ENCODE measurements at places on chromosomes 5 and 9.

DNA sequence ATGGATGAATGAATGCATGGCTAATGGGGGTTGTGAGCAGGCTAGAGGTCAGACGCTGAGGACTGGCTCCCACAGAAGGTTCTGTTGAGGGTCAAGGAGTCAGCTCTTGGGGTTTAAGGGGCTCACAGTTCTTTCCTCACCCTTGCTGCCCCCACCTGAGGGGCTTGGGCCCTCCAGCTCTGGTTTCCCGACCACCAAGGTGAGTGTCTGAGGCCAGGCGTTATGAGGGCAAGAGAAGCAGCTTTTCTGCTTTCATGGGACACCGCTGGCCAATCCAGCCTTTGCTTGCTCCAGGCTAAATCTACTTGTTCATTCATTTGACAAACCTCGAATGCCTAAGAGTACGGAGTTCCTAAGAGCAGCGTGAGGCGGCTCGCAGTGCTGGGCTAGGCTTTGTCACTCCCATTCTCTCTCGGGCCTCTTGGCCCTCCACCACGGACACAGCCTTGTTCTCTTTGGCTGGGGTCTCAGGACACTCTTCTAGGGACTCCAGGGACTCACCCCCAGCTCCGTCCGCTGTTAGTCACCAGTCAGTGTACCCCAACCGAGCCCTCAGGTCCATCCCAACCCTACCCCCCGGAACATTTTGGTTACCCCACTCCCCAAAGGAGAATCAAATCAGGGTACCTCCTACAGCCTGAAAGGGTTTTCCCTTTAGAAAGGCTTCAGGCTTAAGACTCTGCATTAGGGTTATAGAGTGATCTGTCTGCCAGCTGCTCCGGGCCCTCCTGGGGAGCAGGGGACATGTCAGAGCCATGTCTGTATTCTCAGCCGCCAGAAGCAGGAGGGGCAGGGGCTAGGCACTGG, 210.1 kb upstream of the MVB12B start:
- no peak for DNase-seq

DNA sequence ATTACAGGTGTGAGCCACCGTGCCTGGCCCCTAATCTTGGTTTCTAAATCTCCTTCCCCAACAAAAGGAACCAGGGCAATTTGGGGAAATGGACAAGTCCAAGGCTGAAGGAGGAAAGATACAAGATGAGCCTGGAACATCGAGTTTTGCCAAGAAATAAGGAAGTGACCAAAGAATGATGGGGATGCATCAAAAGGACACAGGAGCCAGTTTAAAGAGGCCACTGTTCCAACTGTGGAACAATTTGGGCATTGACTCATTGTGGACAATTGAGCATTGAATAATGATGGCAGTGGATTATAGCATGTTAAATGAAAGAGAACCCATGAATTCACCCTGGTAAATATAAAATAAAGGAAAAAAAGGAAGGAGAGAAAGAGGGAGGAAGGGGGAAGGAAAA, 47.5 kb downstream of the DUSP1 start:
- DNase-seq, result no peak

GRCh38 chr5:158084292-158084691, 225.3 kb upstream of the CLINT1 start:
- no peak for DNase-seq

DNA sequence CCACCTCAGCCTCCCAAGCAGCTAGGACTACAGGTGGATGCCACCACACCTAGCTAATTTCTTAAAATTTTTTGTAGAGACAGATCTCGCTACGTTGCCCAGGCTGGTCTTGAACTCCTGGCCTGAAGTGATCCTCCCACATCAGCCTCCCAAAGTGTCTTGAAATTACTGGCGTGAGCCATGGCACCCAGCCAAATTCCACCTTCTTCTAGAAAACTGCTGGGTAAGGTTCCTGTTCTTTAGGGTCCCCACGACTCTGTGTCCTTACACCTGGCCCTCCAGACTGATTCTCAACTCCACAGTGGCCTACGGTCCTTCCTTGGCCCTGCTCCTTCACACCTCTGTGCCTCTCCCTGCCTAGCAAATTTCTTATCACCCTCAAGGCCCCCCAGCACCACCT, 1.9 kb downstream of the MAPK9 start:
- DNase-seq, result no peak

- DNase-seq, result no peak
Observed at GRCh38 chr5:89213573-89213972, 330.6 kb upstream of the MEF2C start.

DNA sequence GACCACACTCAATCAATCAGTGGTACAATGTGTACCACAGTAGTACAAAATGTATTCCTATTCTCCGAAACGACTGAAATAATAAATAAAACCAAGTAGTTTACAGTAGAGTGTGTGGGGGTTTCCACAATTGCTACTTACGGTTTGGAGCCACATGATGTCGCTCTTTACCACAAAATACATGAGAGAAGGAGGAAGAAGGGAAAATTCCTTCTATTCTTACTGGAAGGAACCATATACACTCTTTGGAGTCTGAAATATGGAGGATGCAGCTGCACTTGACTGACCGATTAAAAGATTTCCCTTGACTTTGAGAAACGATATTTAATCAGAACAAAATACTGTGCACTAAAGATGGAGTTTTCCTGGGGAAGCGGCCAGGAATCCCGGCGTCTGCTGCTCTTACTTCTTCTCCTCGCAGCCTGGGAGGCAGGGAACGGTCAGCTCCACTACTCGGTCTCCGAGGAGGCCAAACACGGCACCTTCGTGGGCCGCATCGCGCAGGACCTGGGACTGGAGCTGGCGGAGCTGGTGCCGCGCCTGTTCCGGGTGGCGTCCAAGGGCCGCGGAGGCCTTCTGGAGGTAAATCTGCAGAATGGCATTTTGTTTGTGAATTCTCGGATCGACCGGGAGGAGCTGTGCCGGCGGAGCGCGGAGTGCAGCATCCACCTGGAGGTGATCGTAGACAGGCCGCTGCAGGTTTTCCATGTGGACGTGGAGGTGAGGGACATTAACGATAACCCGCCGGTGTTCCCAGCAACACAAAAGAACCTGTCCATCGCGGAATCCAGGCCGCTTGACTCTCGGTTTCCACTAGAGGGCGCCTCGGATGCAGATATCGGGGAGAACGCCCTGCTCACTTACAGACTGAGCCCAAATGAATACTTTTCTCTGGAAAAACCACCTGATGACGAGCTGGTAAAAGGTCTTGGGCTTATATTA, at the start of gene PCDHA4:
Gene PCDHA4, plus strand, starts transcription at position 235 of the 942 bp plus-strand sequence.
- DNase-seq, result no peak

DNA sequence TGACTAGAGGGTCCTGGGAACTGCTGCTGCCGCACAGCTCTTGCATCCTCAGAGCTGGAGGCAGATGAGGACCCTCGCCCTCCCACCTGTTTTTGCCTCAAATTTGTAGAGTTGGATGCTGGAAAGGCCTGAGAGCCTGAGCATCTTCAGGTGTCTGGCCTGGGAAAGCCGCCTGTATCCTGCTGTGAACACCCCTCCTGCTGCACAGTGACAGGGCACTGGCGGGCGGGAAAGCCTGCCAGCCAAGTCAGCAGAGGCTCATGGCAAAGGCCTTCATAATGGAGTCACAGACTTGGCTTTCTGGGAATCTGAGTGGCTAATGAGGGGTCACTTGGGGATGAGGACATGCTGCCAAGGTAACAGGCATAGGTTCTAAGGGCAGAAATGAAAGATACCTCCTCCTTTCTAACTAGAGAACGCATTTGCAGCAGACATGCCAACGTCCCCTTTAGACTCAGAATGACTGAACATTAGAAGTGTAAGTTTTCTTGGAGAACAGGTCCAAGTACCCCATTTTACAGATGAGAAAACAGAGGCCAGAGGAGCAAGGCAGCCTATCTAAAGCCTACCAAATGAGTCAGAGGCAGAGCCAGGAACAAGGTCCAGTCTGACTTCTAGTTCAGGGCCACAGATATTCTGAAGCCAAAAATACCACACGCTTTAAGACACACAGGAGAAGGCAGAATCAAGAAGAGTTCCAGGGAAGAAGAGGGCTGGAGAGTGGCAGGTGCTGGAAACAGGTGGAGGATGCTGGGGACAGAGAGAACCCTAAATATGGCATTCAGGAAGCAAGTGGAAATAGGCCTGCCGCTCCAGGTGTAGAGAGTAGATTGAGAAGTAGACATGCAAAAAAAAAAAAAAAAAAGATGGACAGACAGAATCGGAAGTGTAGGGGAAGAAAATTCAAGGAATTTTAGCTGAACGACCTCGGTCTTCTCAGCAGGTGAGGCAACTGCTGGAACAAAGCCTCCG, 44.1 kb downstream of the EPB41L4B start:
- DNase-seq, result no peak

- no peak for DNase-seq
Observed at GRCh38 chr9:135254176-135255032, 166.9 kb downstream of the OLFM1 start.

DNA sequence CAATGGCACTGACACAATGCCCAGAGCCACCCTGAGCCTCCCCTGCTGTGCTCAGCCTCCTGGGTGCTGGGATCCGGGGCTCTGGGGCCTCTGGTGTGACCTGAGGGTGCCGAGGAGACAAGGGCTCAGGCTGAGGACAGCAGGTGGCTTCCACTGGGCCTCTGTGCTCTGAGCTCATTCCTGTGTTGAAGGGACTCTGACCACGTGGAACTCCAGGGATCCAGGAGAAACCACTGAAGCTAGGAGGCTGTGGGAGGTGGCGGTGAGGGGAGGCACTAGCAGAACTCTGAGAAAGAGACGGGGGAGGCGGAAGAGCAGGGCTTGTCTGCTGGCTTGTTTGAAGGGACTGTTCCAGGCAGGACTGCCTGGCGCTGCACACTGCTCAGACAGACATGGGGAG, 318.7 kb upstream of the IRX1 start:
- no peak for DNase-seq

DNA sequence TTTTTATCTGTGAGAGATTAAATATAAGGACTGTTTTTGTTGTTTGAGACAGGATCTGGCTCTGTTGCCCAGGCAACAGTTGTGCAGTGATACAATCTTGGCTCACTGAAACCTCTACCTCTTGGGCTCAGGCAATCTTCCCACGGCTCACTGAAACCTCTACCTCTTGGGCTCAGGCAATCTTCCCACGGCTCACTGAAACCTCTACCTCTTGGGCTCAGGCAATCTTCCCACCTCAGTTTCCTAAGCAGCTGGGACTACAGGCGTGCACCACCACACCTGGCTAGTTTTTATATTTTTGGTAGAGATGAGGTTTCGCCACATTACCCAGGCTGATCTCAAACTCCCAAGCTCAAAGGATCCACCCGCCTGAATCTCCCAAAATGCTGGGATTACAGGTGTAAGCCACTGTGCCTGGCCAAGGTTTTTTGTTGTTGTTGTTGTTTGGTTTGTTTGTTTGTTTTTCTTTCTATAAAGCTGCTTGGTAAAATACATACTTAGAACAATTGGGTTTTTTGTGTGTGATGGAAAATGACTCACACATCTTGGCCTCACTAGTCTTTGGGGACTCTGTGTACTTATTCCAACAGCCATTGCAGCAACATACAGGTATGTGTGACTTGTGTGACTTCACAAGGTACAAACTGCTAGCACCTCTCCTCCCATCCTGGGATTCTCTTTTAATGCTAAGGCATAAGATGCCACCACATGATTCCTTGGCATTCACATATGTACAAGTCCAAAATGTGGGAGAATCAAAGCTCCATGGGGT, 36.5 kb upstream of the RASA1 start:
- DNase-seq, result no peak

DNA sequence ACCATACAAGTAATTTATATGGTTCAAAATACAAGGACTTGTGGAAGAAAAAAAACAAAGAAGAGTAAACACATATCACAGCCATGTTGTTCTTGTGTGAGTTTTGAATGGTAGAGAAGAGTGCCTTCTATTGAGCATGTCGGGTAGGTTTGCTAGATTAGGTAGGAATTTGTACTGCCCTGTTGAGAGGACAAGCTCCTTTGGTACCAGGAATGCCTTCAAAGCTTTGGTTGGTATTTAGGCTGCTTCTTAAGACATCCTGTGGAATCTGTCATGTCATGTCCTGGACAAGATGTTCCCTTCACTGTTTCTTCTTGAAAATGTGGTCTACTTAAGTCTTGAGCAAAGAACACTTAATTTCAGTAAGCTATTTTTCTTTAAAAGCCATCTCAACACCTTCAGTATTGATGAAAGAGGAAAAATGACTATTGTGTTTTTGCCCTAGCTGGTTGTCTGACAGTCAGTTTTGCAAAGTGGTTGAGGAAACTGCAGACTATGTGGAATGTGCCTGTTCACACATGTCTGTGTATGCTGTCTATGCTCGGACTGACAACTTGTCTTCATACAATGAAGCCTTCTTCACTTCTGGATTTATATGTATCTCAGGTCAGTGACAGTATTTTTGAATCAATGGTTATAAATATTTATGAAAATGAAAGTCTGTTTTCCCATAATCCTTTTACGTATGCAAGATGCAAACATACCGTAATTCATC, 296.9 kb downstream of the ADGRV1 start:
- no peak for DNase-seq

- no peak for DNase-seq
Observed at GRCh38 chr9:21589344-21590056, 107.4 kb upstream of the IFNE start.

DNA sequence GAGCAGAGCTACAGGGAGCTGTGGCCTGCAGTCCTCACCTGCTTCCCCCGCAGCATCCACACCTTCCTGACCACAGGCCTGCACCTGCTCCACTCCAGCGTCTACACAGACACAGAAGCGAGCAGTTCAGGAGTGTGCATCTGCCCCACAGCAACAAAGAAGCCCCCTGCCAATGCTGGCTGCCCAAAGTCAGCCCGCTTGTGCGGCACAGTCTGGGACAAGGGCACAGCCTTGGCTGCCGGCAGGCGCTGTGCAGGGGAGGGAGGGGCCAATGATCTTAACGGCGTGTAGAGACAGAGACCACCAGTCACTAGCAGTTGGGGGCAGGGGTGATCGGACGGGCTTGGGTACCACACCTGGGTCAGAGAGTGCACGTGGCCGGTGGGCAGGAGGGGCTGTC, 6.6 kb downstream of the BRD9 start:
- DNase-seq, result no peak

DNA sequence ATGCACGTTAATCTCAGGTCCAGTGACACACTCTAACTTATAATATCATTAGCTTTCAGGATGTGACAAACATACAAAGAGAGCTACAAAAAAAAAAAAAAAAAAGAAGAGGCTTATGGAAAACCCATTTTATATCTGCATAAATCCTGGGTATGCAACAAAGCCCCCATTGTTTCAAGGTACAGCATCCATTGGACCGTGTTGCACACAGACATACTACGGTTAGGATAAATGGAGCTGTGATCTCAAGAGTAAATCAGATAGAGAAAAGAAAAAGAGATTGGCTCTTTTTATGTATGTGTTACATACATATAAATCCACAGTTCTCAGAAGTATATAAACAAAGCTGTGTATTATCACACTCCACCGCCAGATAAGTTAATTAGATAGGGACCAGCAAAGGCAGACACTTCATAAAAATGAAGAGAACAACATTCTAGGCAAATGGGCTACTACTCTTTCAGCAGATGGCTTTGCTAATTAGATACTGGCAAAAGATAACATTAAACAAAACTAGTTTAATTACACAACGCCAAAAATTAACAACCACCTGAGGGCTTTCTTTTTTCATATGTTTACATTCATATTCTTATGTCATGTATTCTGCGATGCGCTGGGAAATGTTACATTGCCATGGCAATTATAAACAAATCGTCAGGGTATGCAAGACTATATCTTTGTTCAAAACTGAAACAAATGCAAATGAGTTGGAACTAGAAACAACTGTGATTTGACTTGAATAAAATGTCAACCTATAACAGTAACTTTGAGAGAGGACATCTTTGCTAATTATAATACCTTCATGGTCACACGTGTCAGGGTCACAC, 304.2 kb downstream of the SEMA5A start:
- no peak for DNase-seq
